Stimulated activated CD4-positive, alpha-beta T cell treated with anti-CD3 and anti-CD28 coated beads, Interleukin-2, amount 100 ng/mL, for 48 hours (primary cell): ENCODE measurements at places on chromosomes 1 and 21.

GRCh38 chr1:168110896-168111545, 25.7 kb downstream of the GPR161 start:
- DNase-seq = no peak

GRCh38 chr1:68016381-68016780, 34.0 kb downstream of the DIRAS3 start:
- no peak for DNase-seq

DNA sequence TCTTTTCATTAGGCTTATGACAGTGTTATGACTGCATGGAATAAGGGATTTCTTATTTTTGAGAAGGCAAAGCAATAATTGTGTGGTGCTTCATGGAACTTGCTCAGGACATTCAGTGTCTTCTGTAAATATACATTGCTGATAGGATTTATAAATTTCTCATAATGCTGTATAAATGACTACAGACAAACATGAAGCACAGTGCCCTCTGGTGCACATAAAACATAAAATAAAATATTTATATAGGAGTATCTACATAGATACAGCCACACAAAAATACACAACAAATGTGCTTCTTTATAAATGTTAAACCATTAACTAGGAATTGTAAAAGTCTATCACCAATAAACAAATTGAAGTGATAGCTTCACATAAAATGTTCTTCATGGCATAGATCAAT, 24.1 kb downstream of the BRINP3 start:
- DNase-seq = no peak

- peak; percentile 16 for DNase-seq
These were observed 29.0 kb upstream of the KHDRBS1 start for GRCh38 chr1:31984419-31985347.

DNA sequence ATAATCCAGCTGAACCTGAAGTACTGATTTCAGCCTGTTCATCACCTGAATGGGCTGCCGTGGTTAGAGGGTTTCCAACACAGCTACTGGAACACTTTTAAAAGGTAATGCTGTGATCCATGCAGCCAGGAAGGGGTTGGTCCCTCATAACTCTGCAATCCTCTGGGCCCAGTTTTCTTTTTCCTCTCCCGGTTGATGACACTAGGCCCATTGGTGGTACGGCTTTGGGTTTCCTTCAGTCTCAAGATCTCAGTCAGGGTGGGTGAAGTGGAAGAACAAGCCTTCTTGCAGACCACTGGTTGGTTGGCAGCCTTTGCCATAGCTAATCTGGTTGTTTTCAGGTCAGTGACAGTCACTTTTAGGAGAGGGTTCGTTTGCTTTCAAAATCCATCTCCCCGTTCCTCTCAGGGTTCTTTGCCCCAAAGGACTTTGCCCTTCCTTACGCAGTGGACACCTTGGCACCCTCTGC, 502 bp upstream of the SLC35A3 start:
- DNase-seq = peak; percentile 8
